Muscle of arm (tissue), 14 donors: ENCODE measurements at places on chromosomes 5 and 9.

DNA sequence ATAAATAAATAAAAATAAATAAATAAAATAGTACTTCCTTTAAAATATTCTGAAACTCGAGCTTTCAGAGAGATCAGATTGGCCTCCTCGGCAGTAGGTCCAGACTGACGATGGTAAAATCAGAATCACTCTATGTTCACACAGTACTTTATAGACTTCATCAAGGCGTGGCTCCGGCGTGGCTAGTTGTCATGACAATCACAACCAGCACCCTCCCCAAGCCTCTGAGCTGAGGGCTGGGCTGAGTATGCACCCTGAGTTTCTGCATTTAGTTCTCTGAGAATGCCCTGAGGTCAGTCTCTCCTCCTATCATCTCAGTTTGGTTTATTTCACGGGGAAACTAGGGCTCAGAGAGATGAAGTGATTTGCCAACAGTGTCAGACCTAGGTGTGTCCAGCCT is 43.3 kb upstream of the BARHL1 start:
- no peak for DNase-seq

DNA sequence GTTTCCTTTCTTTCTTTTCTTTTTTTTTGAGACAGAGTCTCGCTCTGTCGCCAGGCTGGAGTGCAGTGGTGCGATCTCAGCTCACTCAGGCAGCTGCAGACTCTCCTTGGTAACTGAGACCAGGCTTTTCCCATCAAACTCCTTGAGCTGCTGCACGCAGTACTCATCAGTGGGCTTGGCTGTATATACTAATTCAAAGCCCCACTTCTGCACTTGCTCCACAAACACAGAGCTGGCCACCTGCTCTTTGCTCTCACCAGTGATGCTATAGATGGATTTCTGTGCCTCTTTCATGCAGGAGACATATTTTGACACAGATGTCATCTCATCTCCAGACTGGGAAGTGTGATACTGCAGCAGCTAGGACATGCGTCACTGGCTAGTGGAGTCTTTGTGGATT is 252.7 kb downstream of the AP3B1 start:
- DNase-seq, result no peak

GRCh38 chr5:74192606-74193299 is 447.8 kb downstream of the ENC1 start:
- peak; percentile 82 for DNase-seq

- DNase-seq, result no peak
These were observed 520.0 kb upstream of the C9orf72 start for GRCh38 chr9:28092981-28093936.

GRCh38 chr9:3200331-3200774 is 325.4 kb downstream of the RFX3 start:
- no peak for DNase-seq

- DNase-seq, result no peak
These were observed 195.8 kb downstream of the ERCC6L2 start for GRCh38 chr9:96071076-96071814.

GRCh38 chr9:13719981-13720676 is 440.6 kb upstream of the MPDZ start:
- no peak for DNase-seq

GRCh38 chr5:176173647-176174046 is 64.6 kb upstream of the SIMC1 start:
- no peak for DNase-seq

- DNase-seq, result no peak
These were observed 12.5 kb downstream of the LHX2 start for GRCh38 chr9:124024107-124024506.

DNA sequence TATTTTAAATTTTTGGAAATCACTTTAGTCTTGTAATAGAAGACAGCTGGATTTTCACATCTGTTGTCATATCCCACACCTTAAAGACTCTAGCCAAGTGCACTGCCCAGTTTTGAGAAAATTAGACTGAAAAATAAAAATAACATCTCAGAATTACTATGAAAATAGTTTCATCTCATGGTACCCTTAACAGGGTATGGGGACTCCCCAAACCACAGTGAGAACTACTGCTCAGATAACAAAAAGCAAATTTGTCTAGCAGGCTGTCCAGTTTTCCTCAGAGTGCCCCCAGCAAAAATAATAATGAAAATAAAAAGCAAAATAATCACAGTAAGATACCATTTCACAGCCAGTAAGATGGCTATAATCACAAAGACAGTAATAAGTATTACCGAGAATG is 6.5 kb downstream of the UBQLN1 start:
- DNase-seq, result no peak

GRCh38 chr9:99173570-99174504 is 47.9 kb downstream of the ALG2 start:
- DNase-seq, result no peak

- DNase-seq, result no peak
These were observed 19.4 kb upstream of the RNF130 start for GRCh38 chr5:180090769-180091546.

DNA sequence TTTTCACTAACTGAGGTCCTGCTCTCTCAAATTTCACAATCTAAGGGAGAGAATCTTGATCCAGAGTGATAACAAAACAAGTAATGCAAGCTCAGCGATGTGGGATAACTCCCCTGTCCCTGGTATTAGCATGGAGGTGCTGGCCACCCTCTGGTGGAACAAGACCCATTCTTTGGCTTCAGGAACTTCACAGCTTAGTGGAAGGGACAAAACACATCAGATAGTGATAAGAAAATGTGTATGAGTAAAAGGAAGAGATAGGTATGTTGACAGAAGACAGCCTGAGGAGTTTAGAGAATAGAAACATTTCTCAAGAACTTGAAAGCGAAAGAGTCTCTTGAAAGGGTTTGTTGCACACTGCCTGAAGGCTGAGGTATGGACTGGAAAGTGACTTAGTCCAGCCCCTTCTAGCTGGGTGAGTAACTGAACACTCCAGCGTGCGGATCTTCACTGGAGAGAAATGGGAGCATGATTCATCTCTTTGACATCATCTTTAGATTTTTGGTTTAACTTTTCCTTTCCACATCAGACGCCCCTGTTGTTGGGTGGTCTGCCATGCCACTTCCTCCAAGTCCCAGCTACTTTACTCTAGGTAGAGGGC is 25.4 kb upstream of the ZSWIM6 start:
- DNase-seq, result no peak

DNA sequence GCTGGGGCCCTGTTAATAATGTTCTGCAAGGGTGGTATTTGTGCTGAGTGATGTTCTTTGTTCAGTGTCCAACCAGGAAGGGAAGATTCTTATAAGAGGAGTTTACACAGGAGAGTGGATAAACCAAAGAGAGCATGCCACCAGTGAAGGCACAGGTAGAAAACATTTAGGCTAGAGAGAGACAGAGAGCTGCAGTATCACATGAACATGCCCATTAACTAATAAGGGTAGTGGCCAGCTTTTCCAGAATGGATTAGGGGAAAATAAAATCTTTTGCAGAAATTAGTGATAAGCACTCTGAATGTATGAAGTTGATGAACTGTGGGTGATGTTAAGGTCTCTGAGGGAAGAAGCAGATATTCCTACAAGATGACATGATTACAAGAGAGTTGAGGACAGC is 54.1 kb upstream of the PRLR start:
- DNase-seq, result no peak

DNA sequence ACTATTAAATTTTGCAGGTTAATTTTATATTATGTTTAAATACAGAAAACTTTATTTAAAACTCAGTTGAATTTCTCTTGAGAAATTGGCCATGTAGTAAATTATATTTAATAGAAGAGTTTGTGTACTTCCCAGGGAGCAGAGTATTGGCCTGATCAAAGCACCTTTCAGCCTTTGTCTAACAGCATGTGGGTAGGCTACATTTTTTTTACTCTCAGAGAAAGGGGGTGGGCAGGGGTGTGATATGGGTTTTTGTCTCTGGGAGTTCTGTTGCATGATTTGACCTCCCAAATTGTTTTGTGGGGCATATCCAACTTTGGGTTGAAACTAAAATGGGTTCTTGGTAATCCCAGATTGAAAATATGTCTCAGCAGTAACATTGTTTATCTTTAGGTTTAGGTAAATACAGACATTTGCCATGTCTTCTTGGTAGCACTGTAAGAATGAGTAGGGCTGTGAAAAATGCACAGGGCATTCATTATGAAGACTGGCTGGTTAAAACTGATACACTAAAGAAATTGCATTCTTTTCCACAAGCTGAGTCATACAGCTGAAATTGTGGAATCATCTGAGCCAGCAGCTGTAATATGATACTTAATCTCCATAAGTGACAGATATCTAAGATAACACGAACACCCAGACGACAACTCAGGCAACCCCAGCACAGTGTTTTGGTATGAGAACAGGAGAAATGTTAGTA is 75.4 kb upstream of the CDKN2B start:
- no peak for DNase-seq
